CD4-positive, alpha-beta T cell treated with Interleukin-6 at 100 ng/mL for 8 hours (primary cell): ENCODE measurements at places on chromosomes 7 and 10.

DNA sequence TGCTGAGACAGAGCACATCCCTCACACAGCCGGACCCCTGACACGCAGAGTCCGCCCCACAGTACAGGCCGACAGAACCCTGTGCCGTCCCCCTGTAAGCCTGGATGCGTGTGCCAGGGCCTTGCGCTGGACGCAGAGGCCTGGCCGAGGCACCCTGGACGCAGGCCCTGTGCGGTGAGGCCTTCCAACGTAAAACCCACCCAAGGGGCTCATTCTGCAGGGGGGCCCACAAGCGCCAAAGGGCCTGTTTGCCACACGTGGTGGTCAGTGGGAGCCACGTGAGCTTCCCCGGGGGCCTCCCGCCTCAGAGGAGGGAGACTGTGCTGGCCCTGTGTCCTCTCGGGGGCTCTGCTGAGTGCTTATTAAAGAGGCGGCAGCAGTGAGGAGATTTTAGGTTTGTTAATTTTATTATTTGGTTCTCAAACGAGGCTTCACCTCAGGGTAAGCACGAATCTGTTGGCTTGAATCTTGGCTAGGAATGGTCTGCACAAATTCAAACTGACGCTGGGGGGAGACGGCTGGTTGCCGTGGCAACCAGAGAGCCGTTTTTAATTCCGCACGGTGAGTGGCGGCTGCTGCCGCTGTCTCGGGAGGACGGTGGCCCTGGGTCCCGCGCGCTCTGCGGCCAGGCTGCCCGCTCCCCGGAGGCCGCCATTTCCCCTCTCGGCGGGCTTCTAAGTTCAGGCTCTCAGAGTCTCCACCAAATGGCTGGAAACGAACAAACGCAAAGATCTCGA is 4.9 kb upstream of the ADGRA1 start:
- DNase-seq, result no peak

GRCh38 chr7:149081914-149082313 is 8.6 kb downstream of the ZNF786 start:
- no peak for DNase-seq

DNA sequence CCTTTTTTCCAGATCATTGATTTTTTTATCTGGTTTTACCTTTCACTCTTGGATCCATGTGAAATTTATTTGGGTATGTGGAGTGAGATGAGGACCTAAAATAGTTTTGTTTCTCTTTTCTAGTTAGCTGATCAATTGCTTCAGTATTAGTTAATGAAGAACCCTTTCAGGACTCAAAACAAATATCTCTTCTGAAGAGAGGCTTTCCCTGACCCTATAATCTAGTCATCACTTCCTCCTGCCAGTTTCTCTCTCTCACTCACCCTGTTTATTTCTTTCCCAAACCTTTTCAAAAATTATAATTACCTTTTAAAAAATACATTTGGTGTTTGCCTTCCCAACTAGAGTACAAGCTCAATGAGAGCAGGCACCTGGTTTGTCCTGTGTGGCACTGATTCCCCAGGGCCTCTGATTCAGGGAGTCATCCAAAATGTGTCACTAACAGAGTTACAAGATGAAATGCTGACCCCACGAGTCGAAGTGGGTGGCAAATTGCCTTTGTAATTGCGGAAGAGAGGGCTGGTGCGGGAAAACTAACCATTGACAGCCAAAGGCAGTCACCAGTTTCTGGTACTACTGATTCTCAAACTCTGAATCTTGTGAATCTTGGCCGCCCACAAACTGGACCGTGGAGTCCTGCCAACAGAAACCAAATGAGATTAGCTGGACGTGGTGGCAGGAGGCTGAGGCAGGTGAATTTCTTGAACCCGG is 2.4 kb downstream of the TMEM140 start:
- DNase-seq, result no peak

DNA sequence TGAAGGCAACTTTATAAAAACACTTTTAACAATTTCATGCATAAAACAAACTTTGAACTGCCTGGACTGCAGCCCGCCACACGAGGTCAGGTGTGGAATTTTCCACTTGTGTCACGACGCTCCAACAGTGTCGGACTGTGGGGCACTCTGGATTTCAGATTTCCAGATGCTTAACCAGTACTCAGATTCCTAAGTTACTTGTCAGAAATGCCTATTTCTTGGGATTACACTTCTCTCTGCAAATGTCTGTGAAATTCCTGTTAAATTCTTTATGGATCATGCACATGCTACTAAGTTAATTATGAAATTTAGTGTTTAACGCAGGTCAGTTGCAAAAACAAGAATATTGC is 473 bp upstream of the GPER1 start:
- DNase-seq, result no peak

DNA sequence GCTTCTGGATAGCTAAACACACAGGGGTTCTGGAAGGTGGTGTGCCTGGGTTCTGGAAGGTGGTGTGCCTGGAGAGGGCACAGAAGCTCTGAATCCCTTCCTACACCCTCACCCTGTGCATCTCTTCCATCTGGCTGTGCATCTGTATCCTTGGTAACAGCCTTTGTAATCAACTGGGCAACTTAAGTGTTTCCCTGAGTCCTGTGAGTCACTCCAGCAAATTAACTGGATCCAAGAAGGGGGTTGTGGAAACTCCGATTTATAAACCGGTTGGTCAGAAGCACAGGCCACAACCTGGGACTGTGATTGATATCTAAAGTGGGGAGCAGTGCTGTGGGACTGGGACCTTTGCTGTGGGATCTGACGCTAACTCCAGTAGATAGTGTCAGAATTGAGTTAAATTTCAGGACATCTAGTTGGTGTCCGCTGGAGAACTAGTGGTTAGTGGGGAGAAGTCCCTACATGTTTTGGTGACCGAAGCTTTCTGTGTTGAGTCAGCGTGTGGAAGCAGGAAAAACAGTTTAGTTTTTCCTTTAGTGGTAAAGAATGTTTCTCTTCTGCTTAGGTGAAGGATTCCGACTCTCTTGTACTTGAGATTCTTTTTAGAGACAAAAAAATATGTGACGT is 228.1 kb downstream of the BMPER start:
- DNase-seq, result no peak

DNA sequence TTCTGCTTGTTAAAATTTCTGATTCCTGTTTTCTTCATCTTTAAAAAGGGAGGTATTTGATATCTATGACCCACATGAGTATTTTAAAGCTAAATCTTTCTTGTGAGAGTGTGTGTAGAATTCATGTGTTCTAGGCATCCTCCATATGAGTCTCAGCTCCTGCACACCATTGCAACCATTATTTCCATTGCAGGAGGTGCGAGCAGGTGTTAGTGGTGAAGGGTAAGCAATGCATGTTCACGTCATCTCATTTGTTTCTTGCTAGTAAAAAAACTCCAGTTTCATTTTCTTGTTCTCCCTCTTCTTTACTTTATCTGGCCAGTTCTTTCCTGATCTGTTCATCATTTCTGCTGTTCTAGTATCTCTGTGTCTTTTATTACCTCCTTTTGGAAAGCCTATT is 100.5 kb downstream of the ADRA2A start:
- DNase-seq, result no peak

- DNase-seq, result no peak
Measured at GRCh38 chr10:86098187-86098881, 268.3 kb downstream of the GRID1 start.

- DNase-seq, result no peak
Measured at GRCh38 chr10:30396698-30397097, 37.3 kb upstream of the MAP3K8 start.

DNA sequence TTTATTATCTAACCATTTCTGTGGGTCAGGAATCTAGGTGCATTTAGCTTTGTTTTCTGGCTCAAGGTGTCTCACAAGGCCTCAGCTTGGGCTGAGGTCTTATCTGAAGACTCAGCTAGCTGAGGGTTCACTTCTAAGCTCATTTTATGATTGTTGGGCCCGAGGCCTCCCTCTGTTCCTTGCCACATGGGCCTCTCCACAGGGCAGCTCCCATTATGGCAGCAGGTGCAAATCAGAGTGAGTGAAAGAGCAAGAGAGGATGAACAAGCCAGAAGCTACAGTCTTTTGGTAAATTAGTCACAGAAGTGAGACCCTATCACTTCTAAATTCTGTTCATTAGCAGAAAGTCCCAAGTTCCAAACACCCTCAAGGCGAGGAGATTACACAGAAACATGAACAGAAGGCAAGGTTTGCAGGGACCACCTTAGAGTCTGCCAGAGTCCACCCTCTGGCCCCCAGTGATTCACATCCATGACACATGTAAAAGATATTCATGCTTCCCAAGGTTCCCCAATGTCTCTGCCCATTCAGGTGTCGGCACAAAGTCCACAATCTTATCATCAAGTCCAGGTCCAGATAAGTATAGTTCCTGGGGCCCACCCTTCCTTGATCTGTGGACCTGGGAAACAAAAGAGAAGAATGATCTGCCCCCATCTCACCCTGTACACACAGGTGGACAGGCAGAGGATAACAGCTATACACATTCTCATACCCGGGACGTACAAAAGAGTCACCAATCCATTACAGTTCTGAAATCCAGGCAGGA is 23.7 kb downstream of the FIGNL1 start:
- DNase-seq, result no peak

DNA sequence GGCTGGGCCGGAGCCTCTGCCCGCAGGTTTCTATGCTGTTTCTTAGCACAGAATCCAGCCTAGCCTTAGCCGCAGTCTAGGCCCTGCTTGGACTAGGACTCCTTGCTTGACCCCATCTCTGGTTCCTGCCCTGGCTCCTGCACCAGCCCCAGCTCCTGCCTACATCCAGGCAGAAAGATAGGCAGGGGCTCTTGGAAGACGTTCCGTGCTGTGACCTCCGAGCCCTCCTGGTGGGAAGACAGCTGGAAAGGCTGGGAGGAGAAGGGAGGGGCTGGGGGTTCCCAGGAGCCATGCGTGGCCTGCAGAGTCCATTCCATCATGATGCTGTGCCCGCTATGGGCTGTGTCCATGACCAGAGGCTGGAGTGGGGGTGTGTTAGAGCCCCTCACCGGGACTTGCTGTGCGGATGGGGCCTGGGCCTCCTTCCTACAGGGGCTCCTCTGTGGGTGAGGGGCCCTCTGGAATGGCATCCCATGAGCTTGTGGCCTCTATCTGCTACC is 26.2 kb downstream of the RAMP3 start:
- no peak for DNase-seq

DNA sequence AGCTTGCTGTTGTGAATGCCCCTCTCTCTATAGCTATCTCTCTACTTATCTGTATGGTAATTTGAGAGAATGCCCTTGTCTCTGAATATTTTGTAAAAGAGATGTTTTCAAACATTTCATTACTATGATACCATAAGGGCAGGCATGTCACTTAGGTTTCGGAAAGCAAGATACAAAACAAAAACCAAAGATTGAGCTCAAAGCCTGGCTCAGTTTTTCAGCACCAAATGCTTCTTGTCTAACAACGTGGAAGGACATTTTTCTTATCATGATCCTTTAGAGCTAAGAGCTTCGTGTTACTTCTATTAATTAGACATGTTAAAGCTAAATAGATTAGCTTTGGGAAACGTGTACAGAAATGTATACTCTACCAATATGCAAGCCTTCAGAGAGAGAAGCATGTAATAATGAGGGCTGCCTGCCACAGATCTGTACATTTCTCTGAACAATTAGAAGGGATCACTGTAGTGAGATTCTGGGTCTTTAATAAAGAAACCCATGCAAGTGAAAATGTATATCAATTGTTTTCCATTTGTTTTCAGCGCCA is 148.9 kb downstream of the ARID5B start:
- DNase-seq, result peak; percentile 21

DNA sequence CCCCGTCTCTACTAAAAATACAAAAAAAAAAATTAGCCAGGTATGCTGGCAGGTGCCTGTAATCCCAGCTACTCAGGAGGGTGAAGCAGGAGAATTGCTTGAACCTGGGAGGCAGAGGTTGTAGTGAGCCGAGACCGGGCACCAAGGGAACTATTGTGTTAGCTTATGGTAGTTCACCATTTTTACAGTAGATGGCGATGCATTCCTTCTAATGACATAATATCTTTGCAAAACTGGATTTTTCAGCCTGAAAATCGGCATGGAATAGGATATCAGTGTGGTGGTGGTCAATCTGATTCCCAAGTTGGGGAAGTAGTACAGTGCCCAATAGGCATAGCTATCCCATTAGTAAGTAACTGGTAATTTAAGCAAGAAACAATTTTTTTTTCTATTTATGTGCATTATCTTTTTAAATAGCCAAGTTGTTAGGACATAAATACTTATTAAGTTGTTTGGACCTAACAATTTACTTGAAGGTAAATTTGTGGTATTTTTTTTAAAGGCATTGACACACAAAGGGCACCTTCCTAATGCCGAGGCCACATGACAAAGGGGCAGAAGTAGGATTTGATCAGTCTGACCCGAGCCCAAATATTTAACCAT is 17.6 kb upstream of the IMPDH1 start:
- DNase-seq, result peak; percentile 47

DNA sequence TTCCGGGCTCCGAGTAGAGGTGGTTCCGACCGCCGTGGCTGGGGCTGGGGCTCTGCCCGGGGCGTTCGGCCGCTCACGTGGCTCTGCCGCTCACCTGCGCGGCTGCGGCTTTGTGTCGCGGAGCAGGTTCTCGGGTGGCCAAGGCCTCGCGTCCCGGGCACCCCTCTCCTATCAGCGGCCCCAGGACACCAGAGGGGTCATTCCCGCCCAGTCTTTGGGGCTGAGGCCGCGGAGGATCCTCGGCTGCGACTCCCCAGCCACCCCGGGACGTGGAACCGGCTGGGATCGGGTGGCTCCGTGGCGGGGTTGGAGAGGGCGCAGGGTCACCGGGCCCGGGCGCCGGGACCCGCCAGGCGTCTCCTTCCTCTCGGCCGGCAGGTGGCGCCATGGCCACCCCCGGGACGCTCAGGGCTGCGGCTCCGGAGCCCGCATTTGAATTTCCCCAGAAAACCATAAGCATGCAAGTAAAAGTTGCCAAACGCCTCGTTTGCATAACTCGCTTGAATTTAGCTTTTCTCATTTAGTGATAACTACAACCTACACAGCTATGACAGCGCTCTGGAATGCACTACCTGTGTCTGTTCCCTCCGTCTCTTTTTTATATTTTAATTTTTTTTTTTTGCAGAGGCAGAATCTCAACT is 1.2 kb downstream of the COL26A1 start:
- peak; percentile 50 for DNase-seq

- DNase-seq, result no peak
Measured at GRCh38 chr10:122182308-122182707, 88.8 kb upstream of the BTBD16 start.

GRCh38 chr7:94908323-94909178 is 1.2 kb downstream of the PPP1R9A start:
- no peak for DNase-seq

- DNase-seq, result no peak
Measured at GRCh38 chr10:546971-547590, 142.4 kb downstream of the DIP2C start.

- DNase-seq, result no peak
Measured at GRCh38 chr10:56745490-56745889, 384.4 kb upstream of the ZWINT start.

DNA sequence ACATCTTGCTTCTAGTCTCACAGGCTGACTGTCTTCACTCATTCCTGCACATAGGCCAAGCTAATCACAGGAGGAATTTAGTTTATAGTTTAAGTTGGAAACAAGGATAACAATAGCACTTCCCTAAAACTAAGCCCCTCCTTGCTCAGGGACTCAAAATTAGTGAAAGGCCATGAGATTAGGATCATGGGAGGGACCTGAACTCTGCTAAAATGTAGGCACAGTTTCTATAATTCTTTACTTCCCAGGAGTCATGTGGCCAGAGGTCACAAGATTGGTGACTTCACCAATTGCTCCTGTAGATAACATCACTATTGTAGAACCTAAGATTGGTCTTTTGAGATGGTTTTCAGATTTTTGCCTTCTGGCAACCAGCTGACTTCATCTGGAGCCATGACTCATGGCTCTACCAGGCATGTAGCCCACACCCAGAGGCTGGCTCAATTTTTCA is 14.8 kb upstream of the UPP1 start:
- no peak for DNase-seq

GRCh38 chr7:449324-450019 is 70.2 kb downstream of the PDGFA start:
- DNase-seq, result no peak

GRCh38 chr7:156927571-156928405 is 21.7 kb upstream of the NOM1 start:
- DNase-seq, result no peak
